ENCODE measurements at places on chromosomes 12 and 14. TPM values are rescaled to one million over a fixed set of nuclear protein-coding genes. Genes with fewer than 3 reads are reported as not detected.

The GZMH gene
- 0.24 TPM for polyA plus RNA-seq

The ITGB7 gene
- polyA plus RNA-seq: 1.7 TPM

The A2ML1 gene
- polyA plus RNA-seq: 0.21 TPM

The KRT74 gene
- polyA plus RNA-seq: not detected

The BCAT1 gene
- polyA plus RNA-seq: 60.8 TPM

The SYT1 gene
- 25.3 TPM for polyA plus RNA-seq

The KRT72 gene
- polyA plus RNA-seq: not detected

The SLC5A8 gene
- 36.4 TPM for polyA plus RNA-seq

The IL26 gene
- polyA plus RNA-seq: not detected

The EAPP gene
- 80.5 TPM for polyA plus RNA-seq

The TSHR gene
- polyA plus RNA-seq: 0.25 TPM

The NKX2-1 gene
- 0.13 TPM for polyA plus RNA-seq

The VSX2 gene
- 0.07 TPM for polyA plus RNA-seq

DNA sequence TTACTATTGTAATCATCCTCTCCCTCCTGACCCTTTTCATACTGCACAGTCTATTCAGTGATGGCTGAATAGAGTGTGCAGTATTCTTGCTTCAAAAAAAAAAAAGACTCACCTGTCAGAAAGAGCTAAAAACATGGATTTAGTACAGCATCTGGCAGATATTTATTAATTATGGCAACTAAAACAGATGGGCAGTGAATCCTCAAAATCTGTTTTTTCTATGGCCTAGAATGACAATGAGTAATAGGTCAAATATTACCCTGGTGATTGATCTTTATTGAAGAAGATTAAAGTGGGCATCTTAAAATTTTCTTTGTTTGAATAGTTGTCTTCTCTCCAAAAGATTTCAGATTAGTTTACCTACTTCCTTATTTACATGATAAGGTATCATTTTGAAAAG is 543.6 kb downstream of the FOXG1 start:
- no peak for DNase-seq

- DNase-seq: no peak
Measured at GRCh38 chr14:42057111-42057510, 450.4 kb downstream of the LRFN5 start.

DNA sequence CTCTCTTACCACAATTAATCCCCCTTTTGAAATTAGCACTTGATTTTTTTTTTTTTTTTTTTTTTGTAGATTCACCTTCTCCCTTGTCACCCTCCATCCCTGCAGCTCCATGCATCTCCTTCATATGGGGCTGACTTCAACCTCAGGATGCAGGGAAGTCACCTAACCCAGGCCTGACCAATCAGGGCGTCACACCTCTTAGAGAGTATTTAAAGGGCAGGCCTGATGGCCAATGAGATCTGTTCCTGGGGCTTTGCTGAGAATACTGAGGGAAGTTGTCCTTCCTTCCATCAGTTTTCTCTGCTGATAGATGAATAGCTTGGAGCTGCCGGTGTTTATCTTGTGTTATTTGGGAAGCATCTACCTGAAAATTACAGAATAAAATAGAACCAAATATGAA is 1104.7 kb upstream of the TMEM132C start:
- DNase-seq: no peak

DNA sequence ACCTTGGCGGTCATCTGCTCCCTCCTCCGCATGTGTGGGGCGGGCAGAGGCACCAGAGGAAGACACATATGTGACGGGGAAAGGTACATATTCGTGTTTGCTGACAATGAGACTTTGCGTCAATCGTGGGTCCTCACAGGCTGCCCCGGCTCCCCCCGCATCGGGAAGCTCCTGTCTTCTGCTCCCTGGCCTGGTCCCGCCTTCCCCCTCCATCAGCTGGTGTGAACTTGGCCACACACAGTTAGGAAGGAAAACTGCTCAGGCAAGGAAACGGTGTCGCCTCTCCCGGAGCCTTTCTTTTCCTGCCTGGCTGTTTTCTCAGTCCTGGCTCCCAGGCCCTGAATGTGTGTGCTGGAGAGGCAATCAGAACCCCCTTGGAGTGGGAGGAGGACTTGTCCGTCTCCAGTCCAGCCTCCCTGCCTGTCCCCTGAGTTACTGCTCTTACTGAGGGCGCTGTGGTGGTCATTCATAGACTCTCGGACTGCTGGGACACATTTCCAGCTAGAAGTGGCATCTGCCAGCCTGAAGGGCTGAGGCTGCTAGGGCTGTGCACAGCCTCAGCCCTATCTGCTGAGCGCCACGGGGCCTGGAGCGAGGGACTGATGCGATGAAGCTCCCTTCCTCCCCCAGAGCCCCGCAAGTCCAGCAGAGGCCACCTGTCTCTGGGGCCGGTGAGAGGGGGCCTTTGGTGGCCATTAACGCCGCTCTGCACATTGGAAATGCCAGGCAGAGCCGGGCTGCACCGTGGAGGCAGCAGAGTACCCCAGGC is 44.2 kb upstream of the TSPAN9 start:
- no peak for DNase-seq

- DNase-seq: no peak
Measured at GRCh38 chr12:116592731-116593130, 33.5 kb downstream of the MAP1LC3B2 start.

DNA sequence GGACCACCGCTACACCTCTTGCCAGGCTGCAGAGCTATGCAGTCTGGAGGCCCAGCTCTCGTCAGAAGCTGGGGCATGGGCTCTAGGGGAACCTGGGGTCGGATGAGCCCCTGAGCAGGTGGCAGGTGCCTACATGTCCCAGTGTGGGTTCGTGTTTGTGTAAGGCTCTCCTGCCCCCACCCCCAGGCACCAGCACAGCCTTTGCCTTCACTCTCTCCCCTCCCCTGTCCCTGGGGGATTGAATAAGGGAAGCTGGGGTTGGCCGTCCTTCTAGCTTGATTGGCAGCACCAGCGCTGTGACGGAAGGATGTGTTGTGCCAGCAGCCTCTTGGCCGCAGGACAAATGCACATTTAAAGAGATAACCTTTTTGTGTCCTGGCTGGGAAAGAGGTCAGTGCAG is 34.8 kb upstream of the TSPAN9 start:
- DNase-seq: no peak

- DNase-seq: no peak
Measured at GRCh38 chr12:60173224-60174170, 577.7 kb downstream of the SLC16A7 start.

- DNase-seq: peak; percentile 5
Measured at GRCh38 chr14:20460458-20461224, 593 bp downstream of the PIP4P1 start.

GRCh38 chr14:73794146-73794545 is 57.5 kb upstream of the PTGR2 start:
- no peak for DNase-seq

DNA sequence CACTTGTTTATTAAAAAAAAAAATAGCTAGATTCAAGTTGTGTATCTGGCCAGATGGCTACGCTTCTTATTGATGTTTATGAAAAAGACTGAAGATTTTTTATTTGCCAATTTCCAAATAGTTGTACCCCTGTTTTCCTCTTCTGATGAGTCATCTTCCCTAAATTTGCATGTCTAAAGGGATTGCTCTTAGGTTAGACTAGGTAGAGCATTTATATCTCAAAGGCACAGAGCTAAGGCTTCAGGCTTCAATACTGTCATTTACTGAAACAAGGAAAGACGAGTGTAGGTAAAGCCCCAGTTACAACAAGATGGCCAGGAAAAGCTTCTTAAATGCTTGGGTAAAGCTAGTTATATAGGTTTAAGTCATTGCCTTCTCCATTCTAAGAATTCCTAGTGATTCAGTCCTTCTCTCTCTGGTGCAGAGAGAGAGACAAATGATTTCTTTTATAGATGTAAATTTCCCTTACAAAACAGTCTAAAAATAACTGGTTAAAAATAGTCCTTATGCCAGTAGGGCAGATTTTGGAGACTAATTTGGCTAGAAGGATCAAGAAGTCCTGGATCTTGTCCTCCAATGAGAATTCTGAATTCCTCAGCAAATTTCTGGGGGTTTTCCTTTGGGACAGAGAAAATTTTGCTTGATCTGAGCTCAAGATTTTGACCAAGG is 26.1 kb downstream of the LEMD3 start:
- DNase-seq: no peak

DNA sequence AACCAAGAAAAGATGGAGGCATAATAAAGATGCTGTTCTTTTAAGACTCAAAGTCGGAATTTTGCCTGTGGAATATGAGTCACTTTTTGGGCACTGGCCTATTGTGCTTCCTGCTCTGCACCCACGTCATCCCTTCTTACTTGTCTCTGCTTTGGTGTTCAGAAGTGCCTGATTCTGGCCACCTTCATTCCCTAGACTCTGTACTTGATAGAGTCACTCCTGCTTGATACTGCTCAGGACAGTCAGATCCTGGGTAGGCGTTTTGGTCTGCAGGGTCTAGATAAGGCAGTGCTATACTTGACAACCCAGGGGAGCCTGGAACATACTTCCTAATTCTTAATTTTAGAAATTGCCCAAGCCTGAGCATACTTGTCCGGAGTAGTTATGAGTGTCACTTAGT is 1.9 kb downstream of the LRRK2 start:
- DNase-seq: no peak

- no peak for DNase-seq
Measured at GRCh38 chr12:2118061-2118460, 65.3 kb downstream of the CACNA1C start.

GRCh38 chr12:66321435-66321834 is 19.1 kb downstream of the HELB start:
- DNase-seq: no peak

DNA sequence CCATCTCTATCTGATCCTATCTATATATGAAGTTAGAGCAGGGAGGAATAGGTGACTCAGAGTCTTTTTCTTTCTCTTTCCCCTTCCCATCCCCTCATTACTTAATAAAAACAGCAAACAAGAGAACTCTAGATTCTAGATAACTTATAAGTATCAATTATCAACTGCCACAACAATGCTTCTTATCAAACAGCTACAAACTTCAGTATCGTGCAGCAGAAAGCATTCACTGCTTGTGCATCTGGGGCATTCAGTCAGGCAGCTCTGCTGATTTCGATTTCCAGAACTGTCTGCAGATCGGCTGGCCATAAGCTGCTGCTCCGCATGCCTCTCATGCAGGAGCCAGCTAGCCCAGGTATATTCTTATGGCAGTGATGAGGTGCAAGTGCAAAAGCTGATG is 19.4 kb downstream of the A2ML1 start:
- no peak for DNase-seq

- no peak for DNase-seq
Measured at GRCh38 chr12:11719678-11720099, 70.2 kb downstream of the ETV6 start.

GRCh38 chr12:125100551-125101434 is 35.6 kb downstream of the AACS start:
- DNase-seq: no peak

- DNase-seq: no peak
Measured at GRCh38 chr14:22699801-22700564, 55.8 kb upstream of the OR6J1 start.

GRCh38 chr14:92253381-92253894 is 69.5 kb upstream of the SLC24A4 start:
- no peak for DNase-seq

DNA sequence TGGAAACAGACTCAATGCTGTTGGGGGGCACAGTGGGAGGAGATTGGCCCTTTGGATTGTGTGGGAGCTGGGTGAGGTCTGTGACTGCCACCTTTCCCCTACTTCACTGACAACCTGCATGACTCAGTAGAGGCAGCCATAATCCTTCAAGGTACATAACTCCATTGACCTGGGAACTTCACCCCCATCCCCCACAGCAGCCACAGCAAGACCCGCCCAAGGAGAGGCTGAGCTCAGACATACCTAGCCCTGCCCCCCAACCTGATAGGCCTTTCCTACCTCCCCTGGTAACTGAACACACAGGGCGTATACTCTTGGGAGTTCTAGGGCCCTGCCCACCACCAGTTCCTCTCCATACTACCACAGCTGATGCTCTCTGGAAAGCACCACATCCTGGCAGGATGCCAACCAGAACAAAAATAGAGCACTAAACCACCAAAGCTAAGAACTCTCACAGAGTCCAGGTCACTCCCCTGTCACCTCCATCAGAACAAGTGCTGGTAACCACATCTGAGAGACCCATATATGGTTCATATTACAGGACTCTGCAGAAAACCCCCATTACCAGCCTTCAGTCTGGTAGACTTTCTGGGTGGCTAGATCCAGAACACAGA is 703.9 kb downstream of the FSCB start:
- no peak for DNase-seq

DNA sequence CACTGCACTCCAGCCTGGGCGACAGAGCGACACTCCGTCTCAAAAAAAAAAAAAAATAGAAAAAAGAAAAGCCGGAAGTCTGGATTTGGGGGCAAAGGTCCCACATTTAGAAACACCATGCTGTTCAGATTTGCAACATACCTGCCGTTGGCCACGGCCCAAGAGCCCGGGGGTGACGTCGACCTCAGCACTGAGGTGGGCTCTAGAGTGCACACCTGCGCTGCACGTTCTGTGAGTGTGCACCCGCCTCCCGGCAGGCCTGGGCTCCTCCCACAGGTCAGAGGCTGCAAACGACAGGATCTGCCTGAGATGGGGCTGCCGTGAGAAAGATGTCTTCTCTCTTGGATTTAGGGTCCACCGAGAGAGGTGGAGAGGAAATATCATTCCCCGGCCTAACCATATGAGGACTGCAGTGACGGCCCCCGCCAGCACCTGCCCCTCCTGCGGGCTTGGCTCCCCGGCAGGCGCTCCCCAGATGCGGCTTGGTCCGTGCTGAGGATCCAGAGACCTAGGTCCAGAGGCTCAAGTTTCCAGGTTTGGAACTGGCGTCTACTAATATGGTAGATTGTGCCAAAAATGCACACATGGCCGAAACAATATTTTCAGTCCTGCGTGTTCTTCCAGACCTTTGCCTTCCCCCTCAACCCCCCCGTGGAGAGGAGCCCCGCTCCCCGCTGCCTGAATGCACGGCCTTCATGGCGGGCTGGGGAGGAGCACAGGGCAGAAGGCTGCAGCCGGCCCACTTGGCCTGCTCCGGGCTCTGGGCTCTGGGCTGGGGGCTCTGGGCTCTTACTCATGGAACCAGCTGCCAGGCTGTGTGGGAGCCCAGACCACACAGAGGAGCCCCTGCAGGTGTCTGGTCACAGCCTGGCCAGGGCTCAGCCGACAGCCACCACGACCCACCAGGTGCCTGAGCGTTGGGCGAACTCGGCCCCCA is 58.8 kb upstream of the FBRSL1 start:
- DNase-seq: no peak

- DNase-seq: no peak
Measured at GRCh38 chr12:32107359-32108267, 966 bp downstream of the BICD1 start.

- DNase-seq: no peak
Measured at GRCh38 chr12:51687177-51687576, 96.1 kb downstream of the SCN8A start.
